ENCODE measurements at places on chromosomes 5 and 9. TPM values are rescaled to one million over a fixed set of nuclear protein-coding genes. Genes with fewer than 3 reads are reported as not detected.

The PCDHGA6 gene
- 4.1 TPM for total RNA-seq

The G3BP1 gene
- total RNA-seq: 169 TPM

DNA sequence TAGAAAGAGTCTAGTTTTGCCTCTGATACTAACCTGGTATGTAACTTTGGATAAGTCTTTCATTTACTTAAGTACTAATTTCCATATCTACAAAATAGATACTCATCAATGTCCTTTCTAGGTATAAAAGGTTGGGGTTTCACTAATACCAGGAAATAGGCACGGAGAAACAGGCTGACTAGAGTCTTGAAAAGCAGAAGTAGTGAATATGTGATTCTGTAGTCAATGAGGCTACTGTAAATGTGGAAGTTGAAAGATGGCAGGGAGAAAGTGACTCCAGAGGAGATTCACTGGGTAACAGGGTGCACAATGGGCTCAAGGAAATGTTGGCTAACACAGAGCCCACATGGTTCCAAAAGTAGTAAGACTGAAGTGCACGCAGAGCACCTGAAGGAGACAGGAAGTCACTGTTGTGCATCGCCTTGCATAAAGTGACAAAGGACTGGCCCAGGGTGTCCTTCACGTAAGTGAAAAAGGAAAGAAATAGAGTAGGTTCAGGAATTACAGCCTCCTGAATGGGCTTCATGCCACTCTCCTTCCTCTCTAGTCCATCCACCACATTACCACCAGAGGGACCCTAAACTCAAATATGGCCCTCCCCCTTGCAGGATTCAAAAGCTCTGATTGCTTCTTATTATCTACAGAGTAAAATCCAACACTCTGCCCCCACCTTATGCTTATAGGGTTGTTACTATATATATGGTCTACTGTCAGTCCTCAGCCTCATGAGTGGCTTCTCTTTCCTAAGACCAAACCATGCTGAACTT, 288.0 kb upstream of the SMARCA2 start:
- no peaks in the 10 kb centered on the region for H3K4me1 ChIP-seq
- H3K36me3 ChIP-seq: no peaks in the 10 kb centered on the region
- DNase-seq: no peak
- H3K4me3 ChIP-seq: no peak overlapping the region
- no peaks in the 10 kb centered on the region for H3K27me3 ChIP-seq

- no peak for DNase-seq
- no peak overlapping the region for H3K27ac ChIP-seq
- no peaks in the 10 kb centered on the region for H3K27me3 ChIP-seq
- H3K4me1 ChIP-seq: no peaks in the 10 kb centered on the region
These were observed 40.9 kb downstream of the INIP start for GRCh38 chr9:112677040-112677439.

Measured in upper lobe of left lung (tissue), 6 donors.